NCI-H2171 treated with DMSO at 0.1 percent for 48 hours (cell line): ENCODE measurements at places on chromosomes 11 and 22.

DNA sequence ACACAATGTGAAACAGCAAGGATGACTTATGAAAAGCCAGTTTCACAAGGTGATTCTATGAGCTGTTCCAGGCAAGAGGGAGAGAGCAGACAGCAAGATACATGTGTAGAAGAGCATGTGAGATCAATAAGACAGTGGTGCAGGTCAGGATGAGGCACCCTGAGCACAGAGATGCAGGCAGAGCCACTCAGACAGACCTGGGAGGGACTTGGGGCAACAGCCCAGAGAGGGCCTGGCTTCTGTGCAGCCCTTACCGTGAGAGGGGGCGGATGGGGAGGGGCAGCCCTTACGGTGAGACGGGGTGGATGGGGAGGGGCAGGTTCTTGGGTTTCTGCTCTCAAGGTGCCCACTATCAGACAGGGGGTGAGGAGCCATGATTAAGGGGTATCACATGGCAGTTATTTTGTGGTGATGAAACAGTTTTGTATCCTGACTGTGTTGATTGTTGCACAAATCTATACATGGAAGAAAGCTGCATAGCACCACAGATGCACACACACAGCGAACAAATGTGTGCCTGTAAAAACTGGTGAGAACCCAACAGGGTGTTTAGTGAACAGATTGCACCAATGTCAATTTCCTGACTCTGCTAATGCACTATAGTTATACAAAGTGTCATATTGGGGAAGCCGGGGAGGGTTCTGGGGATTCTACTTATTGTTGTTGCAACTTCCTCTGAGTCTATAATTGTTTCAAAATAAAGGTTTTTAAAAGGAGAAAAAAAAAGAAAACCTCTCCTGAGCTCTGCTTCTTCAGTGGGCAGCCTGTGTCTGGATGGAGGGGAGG lies 5.2 kb upstream of the C22orf42 start:
- no peak for DNase-seq

GRCh38 chr11:78213526-78214330 lies 25.0 kb downstream of the USP35 start:
- DNase-seq, result no peak

DNA sequence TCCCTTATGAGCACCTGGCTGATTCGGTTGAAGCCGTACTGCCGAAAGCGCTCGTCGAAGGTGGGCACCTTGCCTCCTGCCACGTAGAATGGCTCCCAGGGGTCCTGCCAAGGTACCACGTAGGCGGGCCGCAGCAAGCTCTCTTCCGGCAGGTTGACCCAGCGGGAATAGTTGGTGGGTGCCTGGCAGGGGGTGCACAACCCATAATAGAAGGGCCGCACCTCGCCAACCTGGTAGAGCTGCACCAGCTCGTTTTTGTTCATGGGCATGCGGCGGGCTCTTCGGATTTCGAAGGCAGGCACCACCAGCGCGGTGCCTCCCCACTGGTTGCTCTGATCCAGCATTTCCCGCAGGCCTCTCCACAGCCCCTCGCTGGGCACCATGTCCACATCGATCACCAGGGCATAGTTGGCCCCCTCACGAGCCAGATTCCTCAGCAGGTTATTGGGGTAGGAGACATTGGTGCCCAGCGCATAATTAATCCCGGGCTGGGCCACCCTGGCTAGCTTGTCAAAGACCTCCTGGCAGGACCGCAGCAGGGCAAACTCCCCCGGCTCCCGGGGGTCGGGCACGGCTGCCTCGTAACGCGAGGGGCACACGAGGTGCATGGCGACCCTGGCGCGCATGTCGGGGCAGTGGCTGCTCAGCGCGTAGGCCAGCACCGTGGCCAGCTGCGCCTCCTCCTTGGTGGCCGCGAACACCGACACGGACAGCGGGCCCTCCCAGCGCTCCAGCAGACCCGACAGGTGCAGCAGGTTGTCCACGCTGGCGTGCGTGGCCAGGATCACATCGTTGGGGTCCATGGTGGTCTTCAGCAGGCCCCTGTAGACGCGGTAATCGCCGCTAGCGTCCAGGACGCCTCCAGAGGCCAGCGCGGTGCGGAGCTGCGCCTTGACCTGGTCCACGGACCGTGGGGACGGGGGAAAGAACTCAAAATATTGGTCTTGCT lies 679 bp downstream of the B4GAT1 start:
- no peak for DNase-seq

GRCh38 chr11:112465433-112466024 lies 204.9 kb upstream of the PLET1 start:
- no peak for DNase-seq

DNA sequence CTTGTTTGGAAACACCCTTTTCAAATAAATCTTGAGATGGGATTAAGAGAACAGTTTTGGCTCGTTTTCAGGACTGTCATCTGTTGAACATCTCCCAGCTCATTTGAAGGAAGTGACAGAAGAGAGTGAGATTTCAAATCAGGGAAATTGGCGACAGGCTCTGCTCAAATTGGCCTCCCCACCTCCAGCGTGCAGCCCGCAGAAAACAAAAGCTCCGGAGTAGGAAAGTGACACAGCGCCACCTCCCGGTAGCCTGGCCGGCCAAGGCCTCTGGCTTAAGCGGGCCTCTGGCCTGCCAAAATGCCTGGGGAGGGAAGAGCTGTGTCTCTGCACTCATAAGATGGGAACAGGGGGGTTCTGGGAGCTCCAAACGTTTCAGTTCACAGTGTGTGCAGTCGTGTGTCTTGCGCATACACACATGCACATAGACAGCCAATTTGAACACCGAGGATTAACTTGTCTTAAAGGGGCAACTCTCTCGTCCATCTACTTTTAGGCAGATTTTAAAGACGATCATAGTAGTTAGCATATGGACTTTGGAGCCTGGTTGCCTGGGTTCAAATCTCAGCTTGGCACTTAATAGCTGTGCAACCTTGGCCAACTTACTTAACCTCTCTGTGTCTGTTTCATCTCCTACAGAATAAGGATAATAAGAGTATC lies 132.7 kb upstream of the RCN1 start:
- no peak for DNase-seq

DNA sequence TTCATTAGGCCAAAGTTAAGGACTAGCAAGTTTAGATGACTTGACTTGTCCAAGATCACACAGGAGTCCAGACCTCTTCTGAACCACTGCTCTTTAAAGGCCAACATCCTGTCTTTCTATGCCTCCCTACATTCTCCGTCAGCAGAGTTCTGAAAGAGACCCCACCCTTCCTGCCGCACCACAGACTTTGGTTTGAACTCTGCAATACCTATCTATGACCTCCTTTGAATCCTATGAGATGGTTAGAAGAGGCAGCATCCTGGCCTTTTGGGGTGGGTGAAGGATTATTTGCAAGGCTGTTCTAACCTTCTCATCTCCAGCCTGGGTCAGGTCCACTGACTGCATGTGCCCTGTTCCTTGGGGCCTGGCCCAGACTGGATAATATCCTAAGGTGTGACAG lies 4.3 kb upstream of the RRM1 start:
- DNase-seq, result no peak

- DNase-seq, result no peak
These were observed 27.4 kb upstream of the LINC01488 start for GRCh38 chr11:69454018-69454417.

- DNase-seq, result no peak
These were observed 21.9 kb upstream of the PPP2R1B start for GRCh38 chr11:111788051-111788450.

DNA sequence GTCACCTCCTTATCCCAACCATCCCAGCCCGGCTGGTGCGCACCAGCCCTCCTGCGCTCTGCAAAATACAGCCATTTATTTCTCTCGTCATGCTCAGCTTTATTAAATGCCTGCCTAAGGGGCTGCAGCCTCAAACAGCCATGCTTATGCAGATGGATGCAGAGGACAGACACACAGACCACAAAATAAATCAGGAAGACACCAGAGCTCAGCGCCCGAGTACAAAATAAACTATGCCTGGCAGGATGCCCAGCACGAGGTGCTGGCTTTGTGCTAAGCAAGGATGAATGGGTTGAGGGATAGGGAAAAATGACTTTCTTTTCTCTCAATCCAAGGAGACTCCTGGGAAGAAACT lies 70.5 kb downstream of the RPUSD4 start:
- DNase-seq, result peak; percentile 26

GRCh38 chr11:11312738-11313137 lies 40.3 kb downstream of the CSNK2A3 start:
- DNase-seq, result no peak
